GM19239 (cell line): ENCODE measurements at places on chromosomes 5 and 9.

DNA sequence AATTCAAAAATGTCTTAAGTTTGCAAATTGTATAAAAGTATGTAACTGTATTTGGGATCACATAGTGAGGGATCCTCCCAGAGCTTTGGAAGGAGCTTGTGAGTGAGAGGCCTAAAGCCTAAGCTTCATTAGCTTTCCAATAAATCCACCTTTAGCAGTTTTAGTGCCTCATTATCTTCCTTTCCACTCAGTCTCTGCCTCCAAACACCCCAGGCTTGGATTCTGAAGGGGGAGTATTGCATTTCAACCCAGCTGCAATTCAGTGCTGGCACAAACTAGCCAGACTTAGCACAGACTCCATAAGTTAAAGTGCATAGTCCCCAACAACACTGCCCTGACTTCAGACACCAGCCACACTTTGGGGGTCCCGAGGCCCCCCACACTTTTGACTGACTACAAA lies 113.5 kb downstream of the SMARCA2 start:
- no peak for DNase-seq

DNA sequence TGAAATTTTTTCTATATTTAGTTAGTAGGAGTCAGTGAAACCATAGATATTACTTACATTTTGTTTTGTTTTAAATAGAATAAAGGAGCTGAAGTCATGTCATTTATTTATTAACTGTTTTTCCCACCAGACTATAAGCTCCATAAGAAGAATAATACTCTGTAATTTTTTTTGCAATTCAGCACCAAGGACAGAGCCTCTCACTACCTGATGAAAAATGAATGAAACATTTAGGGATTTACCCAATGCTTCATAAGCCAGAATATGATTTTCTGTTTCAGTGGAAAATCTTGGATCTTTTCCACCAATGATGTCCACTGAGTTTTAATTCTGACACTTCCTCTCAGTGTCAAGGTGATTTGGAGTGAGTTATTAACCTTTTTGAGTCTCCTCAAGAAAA lies 624.9 kb upstream of the GRAMD2B start:
- DNase-seq: no peak

GRCh38 chr5:9430306-9430705 lies 115.6 kb downstream of the SEMA5A start:
- no peak for DNase-seq

- no peak for DNase-seq
These were observed 711.2 kb upstream of the ZNF608 start for GRCh38 chr5:125457617-125458016.

DNA sequence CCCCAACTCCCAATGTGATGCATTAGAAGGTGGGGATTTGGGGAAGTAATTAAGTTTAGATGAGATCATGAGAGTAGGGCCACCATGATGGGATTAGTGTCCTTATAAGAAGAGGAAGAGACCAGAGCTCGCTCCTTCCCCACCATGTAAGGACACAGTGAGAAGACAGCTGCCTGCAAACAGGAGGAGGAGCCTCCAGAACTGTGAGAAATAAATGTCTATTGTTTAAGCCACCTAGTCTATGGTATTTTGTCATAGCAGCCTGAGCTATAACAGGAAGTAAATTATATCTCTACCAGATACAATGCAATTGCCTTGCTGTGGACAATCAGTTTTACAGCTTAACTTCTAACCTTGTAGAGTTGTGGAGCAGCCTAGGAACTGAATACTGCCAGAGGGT lies 58.0 kb downstream of the ANKRD33B start:
- no peak for DNase-seq

- no peak for DNase-seq
These were observed 21.4 kb downstream of the TGFBR1 start for GRCh38 chr9:99126312-99126711.

DNA sequence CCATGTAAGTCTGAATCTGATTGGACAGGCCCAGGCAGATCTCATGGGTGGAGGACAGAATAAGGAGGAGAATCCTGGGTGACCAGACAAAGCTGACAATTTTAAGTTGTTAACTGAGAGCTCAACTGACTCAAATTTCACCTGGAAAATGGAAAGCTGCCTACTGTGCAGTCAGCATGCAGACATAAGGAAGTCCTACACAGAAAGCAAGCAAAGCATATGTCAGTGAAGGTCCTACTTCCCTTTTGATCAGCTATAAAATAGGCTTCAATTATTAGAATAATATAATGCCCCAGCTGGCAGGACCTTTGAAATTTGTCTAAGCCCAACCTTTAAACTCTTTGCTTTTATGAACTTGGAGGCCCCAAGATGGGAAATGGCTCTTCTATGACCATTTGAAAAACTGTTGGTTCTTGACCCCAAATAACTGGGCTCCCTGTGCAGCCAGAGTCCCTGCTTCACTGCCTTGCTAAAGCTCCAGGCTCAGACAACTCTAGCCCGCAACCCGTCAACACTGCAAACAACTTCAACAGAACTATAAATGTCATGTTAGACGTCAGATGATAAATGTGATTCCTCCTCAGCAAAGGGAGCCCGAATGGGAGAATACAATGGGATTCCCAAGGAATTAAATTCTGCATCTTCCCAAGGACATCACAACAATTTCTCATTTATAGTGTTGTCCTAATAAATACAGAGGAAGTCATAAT lies 118.9 kb upstream of the ADRA1B start:
- no peak for DNase-seq

DNA sequence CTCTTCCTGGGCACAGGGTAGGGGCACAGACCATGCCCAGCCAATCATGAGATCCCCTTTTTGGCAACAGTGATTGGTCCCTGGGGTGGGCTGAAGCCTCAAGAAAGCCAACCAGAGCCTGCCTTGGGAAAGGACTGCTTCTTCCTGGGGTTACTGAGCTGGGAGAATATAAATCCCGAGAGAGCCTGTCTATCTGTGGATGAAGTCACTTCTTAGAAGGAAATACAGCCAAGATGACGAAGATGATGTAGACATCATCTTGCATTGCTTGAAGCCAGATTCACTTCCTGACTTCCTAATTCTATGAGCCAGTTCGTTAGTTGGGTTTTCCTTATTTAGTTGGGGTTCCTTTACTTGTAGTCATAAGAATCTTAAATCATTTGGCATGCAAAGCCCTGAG lies 50.1 kb upstream of the PWWP2A start:
- DNase-seq: no peak

GRCh38 chr9:8904771-8905515 lies 1105.4 kb upstream of the DMAC1 start:
- DNase-seq: no peak

DNA sequence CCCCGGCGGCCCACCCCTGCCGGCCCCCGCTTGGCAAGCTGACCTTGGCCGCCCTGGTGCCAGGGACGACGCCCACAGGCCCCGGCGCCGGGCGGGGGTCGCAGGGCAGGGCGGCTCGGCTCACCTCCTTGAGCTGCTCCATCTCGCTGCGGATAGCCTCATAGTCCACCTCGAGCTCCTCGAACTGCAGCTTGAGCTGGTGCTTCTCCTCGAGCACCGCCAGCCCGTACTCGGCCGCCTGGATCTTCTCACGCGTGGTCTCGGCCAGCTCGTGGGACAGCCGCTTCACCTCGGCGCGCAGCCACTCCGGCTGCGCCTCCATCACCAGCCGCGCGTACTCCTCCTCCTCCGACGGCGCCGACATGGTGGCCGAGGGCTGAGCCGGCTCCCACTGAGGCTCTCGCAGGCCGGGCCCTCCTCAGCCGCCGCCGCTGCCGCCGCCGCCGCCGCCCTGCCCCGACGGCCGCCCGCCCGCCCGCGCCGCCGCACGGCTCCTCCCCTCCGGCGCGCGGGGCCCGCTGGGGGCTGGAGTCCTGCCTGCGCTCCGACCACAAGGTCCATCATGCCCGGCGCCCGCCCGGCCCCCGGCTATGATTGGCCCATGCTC lies at the start of gene BICD2:
Gene BICD2, minus strand, starts transcription at position 453 of the 607 bp plus-strand sequence. Its CDS starts 89 bp downstream, at position 364.
- DNase-seq: no peak

GRCh38 chr5:175059687-175060211 lies 335.4 kb downstream of the MSX2 start:
- no peak for DNase-seq

- no peak for DNase-seq
These were observed 551 bp upstream of the CAAP1 start for GRCh38 chr9:26893030-26893676.

DNA sequence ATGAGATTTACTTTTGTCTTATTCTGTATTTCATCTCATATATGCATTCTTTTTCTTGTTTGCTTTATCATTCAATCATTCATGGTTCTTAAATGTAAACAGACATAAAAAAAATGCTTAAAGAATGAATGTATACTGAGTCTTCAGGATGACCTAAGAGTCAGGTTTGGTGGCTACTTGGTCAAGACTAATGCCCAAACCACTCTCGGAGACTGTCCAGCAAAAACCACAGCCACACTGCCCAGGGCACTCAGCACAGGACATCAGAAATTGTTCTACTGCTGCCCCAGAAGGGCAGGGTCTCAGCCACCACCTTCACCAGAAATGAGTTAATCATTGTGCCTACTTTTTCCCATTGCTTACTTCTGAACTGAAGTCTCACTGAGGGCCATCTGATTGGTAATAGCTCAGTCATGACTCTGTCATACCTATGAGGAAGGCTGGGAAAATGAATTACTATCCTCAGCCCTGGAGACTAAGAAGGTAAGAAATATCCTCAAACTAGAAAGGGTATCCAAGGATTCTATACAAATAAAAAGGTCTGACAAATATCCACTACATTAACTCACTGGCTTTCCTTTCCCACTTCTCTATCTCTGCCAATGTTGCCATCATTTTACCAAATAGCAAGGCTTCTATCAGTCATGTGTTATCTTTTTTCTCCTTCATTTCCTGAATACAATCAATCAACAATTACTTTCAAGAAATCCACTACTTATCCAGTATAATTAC lies 236.1 kb downstream of the CETN3 start:
- no peak for DNase-seq

GRCh38 chr5:132233811-132234683 lies 6.4 kb upstream of the P4HA2 start:
- DNase-seq: no peak

DNA sequence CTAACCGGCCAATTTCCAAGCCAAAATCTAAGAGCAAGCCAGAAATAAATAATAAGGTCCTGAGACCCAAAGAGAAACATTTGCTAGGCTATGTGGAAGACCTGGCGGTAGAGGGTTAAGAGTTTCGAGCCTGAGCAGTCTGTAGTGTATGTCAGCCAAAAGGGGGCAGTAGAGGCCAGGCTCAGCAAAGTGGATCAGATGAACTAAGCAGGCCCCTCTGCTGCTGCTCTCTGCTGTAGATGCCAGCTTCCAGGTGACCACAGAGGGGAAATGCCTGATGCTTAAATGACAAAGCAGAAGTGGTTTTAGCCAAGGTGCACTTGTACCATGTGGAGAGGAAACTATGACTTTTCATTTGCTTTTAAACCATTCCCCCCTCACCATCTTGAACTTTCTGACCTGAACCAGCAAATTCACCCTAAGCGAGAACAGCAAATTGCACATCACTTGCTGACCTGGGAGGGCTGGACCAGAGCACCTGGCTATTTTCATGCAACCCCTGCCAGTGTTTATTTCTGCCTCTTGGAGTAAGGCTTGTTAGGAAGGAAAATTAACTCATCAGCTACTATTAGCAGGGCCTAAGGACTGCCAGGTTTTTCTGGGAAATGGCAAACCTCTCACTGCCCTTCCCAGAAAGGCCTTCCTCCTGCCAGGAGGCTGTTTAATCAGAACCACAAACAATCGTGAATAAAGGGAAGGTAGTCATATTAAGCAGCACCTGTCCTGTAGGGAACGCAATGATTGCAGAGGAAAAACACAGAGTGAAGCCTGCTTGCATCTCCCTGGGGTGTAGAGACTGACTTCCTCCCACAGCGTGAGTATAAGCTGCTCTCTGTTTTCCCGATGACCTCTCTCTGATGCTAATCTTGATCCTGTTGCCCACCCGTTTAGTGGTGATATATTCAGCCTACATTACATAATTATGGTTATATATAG lies 818.2 kb downstream of the TLR4 start:
- DNase-seq: peak; percentile 32

GRCh38 chr9:125366676-125367075 lies 105.0 kb downstream of the GAPVD1 start:
- no peak for DNase-seq

GRCh38 chr5:120614531-120615180 lies 150.6 kb downstream of the PRR16 start:
- DNase-seq: no peak

DNA sequence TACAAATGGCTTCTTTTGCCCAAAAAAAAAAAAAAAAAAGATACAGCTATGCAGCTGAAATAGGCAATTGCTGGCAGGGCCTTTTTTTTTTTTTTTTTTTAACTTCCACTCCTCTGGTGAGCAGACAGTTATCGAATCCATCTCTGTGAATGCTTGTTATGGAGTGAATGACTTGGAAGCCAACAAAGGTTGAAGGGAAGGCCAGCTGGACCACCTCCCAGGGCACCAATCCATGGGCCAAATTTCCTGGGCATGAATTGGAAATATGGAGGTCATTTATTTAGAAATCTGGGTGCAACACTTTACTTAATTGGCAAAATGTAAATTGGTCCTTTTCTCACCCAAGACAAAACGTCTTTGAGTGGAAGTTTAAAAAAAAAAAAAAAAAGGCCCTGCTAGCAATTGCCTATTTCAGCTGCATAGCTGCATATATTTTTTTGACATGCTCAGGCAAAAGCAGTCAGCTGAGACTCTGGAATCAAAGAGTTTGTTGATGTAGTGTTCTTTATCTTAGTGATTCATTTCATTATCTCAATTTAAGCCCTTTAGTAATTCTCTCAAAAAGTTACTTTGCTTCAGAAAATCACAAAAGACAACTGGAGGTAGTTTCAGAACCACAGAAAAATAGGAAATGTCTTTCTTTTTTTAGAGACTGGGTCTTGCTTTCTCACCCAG lies 392.2 kb upstream of the KLF4 start:
- DNase-seq: no peak

GRCh38 chr9:6632516-6633183 lies 12.9 kb downstream of the GLDC start:
- peak; percentile 81 for DNase-seq

- no peak for DNase-seq
These were observed 344.8 kb downstream of the ZNF608 start for GRCh38 chr5:124401476-124402143.

GRCh38 chr5:1055896-1056610 lies 47.5 kb downstream of the NKD2 start:
- no peak for DNase-seq

- no peak for DNase-seq
These were observed 2.2 kb downstream of the LMAN2 start for GRCh38 chr5:177349362-177349647.

GRCh38 chr9:92735636-92736562 lies 28.7 kb downstream of the BICD2 start:
- DNase-seq: no peak

- DNase-seq: no peak
These were observed 214.2 kb downstream of the ELAVL2 start for GRCh38 chr9:23611869-23612268.

DNA sequence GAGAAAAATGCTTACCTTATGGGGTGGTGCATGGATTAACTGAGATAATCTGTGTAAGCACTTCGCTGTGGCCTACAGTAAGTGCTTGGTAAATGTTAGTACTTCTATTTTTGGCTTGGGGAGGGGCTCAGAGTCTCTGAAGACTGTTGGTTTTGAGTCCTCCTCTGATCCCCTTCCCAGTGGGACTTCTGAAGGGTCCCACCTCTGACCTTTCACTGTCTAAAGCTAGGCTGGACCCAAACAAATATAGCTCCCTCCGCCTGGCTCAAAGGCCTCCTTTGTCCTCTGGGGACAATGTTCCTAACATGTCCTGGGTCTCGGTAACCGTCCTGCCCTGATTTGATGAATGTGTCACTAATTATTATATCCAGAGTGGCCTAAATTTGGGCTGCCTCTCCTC lies 34.8 kb downstream of the CAMK2A start:
- no peak for DNase-seq

- DNase-seq: no peak
These were observed 128.3 kb downstream of the SLF1 start for GRCh38 chr5:94746731-94747124.
